Activated T-helper 1 cell treated with anti-CD3 and anti-CD28 coated beads, Interleukin-2, amount 50 U/mL, for 16 hours (primary cell): ENCODE measurements at places on chromosomes 16 and 17.

DNA sequence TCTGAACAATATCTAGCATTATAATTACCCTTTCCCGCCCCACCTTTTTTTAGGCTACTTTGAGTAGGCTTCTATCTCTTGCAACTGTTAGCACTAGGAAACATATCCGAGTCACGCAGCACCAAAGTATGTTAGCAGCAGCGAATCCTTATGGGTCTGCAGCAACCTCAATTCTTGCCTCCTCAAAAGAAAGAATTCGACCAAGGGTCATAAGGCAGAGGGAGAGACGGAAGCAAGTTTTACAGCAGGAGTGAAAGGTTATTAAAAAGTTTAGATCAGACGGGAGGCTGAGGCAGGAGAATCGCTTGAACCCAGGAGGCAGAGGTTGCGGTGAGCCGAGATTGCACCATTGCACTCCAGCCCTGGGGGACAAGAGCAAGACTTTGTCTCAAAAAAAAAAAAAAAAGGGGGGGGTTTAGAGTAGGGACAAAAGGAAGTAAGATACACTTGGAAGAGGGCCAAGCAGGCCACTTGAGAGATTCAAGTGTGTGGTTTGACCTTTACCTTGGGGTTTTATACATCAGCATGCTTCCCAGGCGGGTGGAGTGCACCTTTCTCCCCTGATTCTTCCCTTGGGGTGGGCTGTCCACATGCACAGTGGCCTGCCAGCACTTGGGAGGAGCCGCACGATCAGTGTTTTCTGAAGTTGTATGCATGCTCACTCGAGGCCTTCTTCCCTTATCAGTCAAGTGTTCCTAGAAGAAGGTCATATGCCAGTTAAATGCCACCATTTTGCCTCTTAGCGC is 67.7 kb downstream of the HLF start:
- DNase-seq = no peak

DNA sequence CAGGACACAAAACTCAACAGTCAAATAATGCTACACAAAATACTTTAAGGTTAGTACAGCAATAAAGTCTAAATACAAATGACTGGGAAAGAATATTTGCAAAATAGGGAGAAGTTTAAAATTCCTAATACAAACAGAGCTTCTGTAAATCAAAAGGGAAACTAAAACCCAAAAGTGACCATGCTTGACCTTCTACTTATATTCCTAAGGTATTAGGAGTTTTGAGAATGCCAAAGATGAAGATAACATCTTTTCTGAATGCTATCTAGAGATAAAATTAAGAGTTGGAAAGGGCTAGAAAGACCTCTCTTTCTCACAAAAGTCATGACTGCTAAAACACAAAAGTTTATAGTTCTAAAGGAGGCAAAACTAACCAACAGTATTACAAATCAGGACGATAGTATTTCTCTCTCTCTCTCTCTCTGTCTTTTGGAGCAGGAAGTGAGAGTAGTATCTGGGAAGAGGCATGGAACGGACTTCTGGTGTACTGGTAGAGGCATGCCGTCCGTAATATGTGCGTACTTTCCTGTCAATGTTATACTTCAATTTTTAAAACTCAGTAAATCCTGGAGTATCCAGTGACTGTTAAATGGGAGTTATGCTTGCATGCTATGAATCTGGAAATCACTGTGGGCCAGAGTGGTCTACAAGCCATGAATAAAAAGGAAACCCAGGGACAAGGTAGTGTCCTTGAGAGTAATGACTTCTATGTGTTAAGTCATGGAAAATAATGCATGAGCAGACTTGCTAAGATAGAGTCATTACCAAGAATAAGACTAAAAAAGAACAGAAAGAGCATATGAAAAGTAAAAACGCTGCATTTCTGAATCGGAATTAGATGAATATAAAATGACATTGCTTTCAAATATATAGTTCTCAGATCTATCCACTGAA is 49.7 kb upstream of the ANKFY1 start:
- no peak for DNase-seq

GRCh38 chr17:21034340-21035235 is 8.2 kb downstream of the USP22 start:
- no peak for DNase-seq

DNA sequence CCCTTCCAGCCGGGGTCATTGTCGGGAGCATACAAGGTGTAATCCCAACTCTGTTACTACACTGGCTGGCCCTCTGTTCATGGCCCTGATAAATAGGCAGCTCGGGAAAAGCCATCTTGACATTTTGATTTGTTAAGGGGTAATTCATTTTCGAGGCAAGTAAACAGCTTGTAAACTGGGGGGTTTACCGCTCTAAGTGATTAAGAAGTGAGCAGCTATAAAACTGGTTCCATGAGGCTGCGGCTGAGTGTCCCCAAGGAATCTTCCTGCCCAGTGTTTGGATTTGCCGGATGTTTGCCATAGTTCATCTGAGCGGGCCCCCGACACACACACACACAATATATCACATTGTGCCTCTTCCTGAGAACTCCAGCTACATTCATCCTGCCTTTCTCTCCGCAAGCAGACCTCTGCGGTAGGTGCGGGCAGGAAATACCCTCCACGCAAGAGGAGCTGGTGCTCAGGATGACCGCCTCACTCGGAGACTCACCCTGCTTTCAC is 92.2 kb downstream of the SOCS1 start:
- DNase-seq = no peak
